ENCODE measurements at places on chromosomes 5 and 9.

DNA sequence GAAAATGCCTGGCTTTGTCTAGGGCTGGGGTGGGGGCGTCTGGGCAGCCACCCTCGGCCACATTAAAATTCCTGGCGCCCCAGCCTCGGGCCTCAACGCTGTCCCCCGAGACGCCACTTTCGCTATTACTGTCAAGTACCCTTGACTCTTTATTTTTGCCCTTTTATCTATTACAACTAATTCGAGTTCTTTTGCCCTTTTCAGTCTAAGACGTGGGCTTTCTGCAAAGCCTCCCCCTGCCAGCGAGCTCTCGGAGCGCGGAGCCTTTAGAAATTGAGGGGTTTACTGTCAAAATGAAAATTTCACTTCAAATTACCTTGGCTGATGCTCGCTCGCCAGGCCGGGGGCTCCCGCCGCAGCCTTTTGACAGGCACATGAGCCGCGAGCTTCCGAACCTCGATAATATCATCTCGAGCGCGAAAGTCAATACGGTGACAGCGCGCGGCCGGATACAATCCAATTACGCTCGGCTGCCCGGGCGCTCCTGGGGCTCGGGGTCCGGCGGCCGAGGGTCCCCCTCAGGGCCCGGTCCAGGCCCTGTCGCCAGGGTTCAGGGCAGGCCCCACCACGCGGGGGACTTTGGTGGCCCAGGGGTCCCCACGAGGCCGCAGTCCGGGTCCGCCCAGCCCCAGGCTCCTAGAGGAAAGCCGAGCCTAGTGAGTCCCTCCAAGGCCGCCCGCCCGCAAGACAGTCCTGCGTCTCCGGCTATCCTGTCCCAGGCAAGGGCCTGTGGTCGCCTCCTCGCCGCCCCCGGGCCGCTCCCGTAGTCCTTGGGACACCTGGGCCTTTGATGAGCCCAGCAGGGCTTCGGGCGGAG is 6.7 kb downstream of the IRX4 start:
- no peak for DNase-seq

DNA sequence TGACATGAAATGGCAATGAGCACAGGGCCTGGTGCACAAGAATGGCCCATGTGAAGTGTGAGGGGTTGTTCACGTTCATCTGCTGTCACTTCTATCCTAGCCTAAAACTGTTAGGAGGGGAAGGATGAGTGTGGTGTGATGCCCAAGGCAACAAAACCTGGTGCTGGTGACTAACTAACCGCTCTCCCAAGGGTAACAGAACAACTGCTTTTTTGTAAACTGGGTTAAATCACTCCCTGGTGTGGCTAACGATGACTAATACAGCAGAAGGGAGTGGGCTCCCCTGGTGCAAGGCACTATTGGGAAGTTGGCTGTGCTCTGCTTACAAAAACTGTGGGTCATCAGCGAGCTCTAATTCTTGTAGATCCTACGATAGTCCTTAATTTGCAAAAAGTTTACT is 103.2 kb upstream of the VCAN start:
- DNase-seq, result peak; percentile 75

DNA sequence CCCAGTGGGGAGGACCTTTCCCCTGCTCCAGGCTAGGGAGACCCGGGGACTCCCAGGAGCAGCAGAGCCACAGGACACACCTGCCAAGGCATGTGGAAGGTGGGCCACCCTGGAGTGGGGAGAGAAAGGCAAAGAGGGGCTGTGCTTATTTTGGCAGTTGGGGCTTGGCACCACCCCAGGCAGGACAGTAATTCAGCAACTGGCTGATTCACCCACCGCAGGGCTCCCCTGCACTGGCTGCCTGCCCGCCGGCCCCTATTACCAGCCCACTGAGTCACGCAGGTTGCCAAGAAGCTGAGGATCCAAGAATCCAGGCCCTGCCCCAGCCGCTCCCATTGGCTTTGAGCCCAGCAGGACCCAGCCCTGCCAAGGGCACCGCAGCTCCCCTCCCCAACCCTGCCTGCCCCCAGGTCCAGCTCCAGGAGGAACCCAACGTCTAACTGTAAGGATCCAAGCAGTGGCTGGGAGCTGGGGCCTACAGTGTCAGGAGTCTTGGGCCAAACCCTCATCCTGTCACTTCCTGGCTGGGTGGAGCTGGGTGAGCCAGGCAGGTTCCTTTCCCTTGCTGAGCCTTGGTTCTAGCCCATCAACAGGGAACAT is 14.2 kb upstream of the RALGDS start:
- no peak for DNase-seq

DNA sequence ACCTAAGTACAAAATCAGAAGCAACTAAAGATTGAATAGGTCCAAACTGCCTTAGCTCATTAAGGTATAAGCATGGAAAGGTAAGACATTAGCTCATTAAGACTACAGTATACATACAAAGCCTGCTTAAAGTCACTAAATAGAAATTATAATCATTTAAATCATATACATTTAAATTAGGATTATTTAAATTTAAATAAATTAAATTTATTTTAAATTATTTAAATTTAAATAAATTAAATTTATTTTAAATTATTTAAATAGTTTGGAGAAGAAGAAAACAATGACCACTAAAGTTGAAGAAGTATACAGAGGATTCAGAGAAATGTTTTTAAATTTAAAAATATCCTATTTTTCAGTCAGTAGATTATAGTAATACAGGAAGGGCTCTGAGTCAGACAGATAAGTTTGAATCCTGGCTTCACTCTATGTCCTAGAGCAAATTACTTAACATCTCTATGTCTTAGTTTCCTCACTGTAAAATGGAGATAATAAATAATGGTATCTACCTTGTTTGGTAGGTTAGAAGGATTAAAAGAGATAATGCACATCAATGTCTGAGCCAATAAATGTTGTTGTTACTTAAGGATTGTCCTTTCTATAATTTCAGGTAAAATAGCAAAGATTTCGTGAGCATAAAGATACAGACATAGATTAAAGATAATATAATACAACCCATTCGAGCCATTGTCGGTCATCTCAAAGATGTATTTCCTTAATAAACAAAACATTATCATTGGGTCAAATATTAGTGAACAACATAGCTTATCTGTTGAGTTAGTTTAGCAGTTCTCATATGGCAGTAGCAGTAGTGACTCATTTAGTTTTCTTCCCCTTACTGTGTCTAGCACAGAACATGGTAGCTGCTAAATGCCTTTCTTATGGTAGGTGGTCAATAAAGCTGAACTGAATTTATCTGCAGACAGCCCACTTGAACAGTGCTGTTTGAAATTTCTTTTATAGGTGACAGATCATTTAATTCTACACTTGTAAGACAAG is 100.6 kb downstream of the KIAA0825 start:
- DNase-seq, result no peak

DNA sequence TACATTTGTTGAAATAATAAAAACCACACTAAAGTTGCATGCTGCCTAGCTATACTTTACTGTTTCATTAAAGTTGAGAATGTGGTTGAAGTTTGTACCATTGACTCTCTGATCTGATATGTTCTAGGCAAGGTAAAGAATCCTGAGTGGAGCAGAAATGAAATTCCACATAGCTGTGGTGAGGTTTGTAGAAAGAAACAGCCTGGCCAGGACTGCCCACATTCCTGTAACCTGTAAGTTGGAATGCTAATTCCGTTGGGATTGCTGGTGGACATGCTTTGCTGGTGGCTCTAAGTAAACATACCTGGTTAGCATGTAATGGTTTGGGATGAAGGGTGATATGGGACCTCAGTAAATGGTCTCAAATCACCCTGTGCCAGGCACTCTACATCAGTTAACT is 16.8 kb downstream of the NFX1 start:
- no peak for DNase-seq

DNA sequence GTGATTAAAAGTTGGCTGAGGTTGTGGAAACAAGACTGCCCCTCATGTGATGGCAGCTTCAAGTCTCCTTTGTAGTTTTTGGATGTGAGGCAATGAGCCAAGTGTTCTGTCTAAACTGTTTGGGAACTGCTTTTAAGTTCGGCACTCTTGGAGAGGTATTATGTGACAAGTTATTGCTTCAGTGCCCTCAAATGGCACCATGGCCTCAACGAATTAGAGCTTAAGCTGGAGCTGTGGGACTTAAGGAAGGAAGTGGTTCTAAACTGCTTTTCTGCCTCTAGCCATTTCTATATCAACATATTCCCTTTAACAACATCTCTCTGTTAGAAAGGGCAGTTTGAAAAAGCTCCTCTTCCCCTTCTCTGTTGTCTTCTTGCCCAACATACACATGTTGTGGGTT is 227.7 kb downstream of the RFK start:
- peak; percentile 99 for DNase-seq

GRCh38 chr9:135581636-135582426 is 20.3 kb downstream of the PAEP start:
- DNase-seq, result no peak

GRCh38 chr5:31661257-31661656 is 22.3 kb downstream of the PDZD2 start:
- no peak for DNase-seq

DNA sequence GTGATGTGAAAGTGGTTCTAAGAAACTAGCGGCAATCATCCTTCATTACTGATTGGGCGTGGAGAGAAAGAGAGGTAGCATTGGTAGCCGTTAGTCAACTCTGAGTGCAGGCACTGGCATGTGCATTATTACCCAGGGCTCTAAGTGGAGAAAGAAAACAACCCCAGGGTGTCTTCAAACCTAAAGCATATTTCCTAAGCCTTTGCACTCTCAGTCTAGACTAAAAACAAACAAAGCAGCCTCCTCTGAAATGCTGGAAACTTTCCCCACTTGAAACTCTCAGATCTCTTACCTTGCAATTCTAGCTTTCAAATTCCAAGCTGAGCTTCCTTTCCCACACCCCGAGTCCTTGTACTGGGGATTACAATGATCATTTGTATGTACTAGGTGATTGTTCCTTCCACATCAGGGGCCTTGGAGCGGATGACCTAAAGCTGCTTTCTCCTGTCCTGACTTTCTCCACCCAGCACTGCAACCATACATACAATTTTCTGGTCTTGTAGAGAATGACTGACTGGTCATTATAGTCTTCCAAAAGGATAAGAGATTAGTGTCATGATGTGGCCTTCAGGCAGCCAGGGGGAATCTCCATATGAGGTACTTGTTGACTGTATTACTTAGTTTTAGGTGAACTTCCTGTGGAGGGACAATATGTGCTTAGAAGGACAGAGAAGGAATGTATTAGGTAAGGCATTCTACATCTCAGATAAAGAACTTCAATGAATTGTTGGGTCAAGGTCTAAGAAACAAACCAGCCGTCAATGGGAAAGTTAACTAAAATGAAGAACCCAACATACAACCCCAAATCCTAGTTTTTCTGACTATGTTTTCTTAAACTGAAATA is 98.3 kb upstream of the CDKN2B start:
- DNase-seq, result no peak

GRCh38 chr9:129160712-129161533 is 17.1 kb downstream of the IER5L start:
- DNase-seq, result no peak

DNA sequence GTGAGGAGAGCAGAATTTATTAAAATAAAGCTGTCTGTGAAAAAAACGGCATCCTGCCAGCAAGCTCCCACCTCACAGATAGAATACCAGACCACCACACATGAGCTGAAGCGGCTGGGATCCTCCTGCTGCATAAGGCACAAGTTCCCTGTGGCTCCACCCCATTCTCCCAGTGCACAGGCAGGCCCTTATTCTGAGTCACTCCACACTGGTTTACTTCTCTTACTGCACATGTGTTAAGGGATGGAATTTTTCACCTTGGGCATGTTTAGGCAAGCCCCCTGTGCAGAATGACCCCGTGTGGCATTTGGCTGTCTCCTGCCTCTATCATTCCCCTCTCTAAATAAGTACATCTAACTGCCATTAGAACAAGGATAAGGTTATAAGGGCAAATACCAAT is 115.0 kb upstream of the ELAVL2 start:
- DNase-seq, result no peak

DNA sequence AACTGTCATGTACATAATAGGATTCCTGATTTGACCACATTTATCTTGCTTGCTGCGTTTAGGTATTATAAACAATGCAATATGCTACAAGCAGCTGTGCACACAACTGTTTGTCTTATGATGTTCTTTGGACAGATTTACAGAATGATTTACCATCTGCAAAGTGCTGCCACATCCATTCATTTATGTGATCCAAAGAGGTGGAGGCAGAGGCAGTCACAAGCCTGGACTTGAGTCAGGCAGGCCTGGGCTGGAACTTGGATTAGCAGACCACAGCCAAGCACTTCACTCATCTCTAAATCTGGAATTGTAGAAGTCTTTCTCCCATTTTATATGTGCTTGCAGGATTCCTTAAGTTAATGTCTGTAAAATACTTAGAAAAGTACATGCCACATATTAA is 149.0 kb downstream of the INSYN2B start:
- DNase-seq, result no peak

All from AML-193 (cell line).